ENCODE measurements at places on chromosomes 13 and 19.

GRCh38 chr19:48524221-48524620 is 12.6 kb upstream of the LMTK3 start:
- no peak for DNase-seq

DNA sequence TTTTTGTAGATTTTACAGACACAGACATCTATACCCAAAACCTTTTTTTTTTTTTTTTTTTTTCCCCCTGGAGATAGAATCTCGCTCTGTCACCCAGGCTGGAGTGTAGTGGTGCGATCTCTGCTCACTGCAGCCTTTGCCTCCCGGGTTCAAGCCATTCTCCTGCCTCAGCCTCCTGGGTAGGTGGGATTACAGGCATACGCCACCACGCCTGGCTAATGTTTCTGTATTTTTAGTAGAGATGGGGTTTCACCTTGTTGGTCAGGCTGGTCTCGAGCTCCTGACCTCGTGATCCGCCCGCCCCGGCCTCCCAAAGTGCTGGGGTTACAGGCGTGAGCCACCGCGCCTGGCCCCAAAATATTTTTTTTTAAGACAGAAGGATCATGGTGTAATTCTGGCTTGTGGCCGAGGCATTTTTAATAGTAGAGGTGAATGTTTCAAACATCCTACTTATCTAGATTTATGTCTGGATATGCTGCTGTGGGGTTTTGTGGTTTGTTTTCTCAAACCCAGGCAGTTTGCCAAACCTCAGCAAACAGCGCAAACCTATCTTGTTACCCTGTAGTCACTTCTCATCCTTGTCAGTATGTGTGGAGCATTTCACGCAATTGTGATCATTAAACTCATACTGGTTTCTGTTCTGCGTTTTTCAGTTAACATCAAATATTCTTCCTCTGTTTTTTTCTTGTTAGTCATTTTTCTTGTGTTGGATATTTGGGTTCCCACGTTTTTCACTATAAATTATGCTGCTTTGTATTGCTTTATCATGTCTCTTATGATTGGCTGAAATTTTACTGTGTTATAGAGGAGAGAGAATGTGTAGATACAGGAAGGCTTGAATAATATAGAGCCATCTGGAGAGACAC is 36.2 kb upstream of the GARRE1 start:
- peak; percentile 67 for DNase-seq

- DNase-seq, result no peak
Observed at GRCh38 chr19:7492558-7492957, 3.7 kb upstream of the PEX11G start.

DNA sequence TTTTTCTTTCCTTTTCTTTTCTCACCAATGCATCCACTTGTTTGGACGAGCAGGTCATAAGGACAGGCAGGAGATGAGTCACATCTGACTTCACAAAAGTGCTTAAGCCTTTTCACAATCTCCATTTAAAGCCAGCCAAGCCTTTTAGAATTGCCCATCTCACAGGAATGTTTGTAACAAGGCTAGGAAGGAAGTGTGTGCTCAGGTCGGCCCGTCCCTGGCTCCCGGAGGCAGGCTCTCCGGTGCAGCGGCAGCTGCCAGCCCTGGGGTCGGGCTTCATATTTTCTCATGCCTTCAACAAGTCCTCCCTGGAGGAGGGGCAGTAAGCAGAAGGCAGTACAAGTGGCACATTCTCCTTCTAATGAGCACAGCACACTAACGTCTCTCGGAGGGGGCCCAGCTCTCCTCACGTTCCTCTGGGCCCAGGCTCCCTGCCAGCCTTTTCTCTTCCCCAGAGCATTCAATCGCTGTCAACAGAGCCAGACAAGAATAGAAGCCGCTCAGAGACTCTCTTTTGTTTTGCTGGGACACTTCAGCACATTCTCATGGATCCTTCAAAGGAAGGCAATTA is 180.5 kb downstream of the COL4A1 start:
- peak; percentile 82 for DNase-seq
